ENCODE measurements at places on chromosomes 6 and 20. TPM values are rescaled to one million over a fixed set of nuclear protein-coding genes. Genes with fewer than 3 reads are reported as not detected.

DNA sequence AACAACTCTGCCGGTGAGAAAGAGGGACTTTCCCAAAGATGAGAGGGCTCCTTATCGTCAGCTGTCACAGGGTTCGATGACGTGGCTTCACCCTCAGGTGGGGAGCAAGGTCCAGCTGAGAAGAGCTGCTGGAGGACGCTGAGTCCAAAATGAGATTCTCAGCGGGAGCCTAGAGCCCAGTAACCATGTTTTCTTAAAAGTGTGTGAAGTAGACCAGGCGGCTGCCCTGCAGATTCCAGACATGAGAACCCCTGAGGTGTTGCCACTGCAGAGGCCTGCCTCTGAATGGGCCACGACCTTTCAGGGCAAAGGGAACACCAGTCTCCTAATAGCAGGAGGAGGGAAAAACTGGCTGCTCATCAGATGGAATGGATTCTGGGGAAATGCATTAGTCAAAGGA is 375.1 kb downstream of the BTBD9 start:
- DNase-seq, result no peak

- no peak for DNase-seq
These were observed 102.1 kb downstream of the FLRT3 start for GRCh38 chr20:14235355-14235754.

GRCh38 chr6:136387316-136387715 is 97.7 kb upstream of the BCLAF1 start:
- no peak for DNase-seq

- no peak for DNase-seq
These were observed 174.4 kb upstream of the NOX3 start for GRCh38 chr6:155630085-155630484.

- no peak for DNase-seq
These were observed 486.1 kb upstream of the CDH4 start for GRCh38 chr20:60765821-60766403.

DNA sequence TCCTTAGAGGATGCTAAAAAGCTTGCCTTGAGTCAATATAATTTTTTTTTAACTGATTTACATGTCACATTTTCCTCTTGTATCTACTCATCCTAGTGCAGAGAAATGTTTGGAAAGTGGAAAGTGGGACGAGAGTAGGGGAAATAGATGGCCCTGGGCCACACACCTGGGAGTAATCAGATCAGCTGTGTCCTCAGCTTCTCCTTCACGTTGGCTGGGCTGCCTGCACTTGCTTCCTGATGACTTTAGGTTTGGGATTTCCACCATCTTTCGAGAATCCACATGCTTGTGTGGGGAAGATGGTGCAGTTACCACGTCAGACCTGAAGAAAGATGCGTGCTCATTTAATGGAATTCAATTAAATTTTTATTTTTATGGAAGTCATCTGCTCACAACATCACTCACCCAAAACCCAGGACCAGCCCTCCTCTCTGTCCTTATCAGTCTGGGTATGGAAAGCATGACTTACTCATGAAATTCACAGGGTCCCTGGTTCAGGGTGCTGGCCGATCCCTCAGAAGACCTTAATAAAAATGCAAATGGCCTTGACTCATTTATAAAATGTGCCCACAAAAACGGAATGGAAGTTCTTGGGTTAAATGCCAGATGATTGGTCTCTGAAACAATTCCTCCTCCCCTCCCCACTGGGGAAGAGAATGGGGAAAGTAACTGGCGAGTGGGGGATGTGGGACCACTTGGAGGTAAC is 74.5 kb upstream of the TIAM2 start:
- DNase-seq, result no peak

DNA sequence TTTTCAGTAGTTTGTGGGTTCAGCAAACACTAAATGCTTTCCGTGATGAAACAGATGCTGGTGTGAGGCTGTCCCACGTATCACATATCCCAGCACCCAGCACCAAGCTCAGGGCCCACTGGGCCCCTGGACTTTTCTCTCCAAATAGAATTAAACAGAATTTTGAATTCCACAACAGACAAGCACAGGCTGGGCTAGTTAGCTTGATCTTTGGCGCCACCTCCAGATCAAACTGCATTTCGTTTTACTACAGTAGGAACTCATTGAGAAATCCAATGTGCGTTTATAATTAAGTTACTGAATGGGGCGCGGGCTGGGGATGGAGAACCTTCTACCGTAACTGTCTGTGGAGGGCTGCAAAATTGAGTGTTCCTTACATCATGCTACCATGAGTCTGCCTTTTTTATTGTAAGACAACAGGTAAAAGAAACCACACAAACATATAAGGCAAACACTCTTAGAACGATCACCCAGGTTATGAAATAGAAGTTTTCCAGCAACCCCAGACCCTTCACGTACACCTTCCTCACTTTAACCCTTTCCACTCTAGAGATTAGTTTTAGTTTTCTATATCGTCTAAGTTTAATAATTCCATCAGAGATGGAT is 107.8 kb downstream of the ZFP64 start:
- no peak for DNase-seq

DNA sequence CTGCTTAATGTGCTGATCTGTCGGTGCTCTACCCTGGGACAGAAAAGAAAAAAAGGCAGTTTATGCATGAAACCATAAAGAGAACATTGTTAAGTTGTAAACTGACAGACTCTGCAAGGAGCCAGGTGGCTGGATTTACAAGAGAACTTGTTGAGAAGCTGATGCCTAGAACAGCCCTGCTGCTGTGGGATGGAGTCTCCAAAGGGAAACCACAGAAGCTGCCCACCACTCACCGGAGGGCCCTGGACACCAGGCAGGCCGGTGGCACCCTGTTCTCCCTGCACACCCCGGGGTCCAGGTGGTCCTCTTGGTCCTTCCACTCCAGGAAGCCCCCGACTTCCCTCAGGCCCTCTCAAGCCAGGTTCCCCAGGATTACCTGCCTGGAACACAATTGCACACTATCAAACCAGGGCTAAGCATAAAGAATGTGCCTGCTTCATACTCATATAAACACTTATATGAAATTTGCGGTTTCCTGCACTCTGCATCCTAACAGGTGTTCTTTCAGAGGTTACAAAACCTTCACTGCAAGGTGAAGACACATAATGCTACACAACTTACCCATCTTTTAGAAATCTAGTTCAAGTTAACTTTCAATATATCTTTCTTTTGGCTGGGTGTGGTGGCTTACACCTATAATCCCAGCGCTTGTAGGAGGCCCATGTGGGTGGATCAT is 68.2 kb downstream of the COL9A1 start:
- no peak for DNase-seq

- no peak for DNase-seq
These were observed 10.1 kb downstream of the EZR start for GRCh38 chr6:158808941-158809678.

- no peak for DNase-seq
These were observed 331.6 kb downstream of the RNGTT start for GRCh38 chr6:88631830-88632229.

DNA sequence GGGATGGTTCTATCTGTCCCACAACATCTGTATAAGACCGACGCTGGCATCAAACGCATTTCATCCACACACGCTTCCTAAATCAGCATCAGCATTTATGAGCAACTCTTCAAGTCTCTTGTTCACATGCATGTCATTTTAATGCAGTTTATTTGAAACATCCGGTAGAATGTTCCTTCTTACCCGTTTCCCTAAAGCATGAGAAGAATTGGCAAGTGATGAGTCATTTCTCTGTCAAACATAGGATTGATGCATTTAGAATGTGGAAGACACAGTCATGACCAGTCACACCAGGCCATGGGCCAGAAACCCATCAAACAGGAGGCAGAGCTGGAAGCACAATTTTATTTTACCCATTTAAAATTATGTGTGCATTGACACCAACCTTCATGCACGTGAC is 122.8 kb downstream of the UST start:
- DNase-seq, result no peak

DNA sequence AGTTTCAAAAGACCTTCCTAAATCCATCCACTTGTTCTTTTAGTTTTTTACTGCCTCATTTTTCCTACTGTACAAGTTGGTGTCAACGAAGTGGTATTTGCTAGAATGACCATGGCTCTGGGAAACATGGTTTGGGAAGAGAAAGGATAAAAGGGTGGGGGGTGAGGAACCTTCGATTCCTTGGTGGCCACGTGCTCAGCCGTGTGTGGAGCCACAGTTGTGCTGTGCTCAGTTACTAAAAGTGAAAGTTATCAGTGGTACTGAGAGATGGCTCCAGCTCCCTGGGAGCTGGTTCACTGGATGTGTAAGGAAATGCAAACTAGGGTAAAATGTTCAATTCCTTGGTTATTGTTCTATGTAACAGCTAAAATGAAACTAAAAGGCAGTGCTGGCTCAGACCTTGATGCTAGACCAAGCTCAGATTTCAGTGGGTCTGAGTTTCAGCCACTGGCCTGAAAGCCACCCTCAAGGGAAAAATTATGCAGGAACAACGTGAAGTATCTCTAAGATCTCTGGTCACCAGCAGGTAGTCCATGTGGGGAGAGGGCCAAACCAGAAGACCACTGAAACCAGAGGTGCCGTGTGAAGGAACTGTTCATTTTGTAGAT is 7.4 kb upstream of the SLC22A2 start:
- DNase-seq, result no peak

DNA sequence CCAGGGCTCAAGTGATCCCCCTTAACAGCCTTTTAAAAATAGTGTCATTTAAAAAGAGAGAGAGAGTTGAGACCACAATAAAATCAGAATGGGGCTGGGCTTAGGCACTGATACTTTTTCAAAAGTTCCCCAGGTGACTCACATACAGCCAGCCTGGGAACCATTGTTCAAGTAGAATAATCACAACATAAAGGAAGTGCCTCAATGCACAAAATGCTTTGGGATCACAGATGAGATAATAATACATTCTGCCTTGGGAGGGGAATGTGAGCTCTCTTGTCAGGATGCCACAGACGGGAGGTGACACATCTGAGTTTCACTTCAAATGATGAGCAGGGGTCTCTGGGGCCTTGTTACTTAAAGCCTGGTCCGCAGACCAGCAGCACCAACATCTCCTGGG is 34.0 kb upstream of the GABRR1 start:
- no peak for DNase-seq

DNA sequence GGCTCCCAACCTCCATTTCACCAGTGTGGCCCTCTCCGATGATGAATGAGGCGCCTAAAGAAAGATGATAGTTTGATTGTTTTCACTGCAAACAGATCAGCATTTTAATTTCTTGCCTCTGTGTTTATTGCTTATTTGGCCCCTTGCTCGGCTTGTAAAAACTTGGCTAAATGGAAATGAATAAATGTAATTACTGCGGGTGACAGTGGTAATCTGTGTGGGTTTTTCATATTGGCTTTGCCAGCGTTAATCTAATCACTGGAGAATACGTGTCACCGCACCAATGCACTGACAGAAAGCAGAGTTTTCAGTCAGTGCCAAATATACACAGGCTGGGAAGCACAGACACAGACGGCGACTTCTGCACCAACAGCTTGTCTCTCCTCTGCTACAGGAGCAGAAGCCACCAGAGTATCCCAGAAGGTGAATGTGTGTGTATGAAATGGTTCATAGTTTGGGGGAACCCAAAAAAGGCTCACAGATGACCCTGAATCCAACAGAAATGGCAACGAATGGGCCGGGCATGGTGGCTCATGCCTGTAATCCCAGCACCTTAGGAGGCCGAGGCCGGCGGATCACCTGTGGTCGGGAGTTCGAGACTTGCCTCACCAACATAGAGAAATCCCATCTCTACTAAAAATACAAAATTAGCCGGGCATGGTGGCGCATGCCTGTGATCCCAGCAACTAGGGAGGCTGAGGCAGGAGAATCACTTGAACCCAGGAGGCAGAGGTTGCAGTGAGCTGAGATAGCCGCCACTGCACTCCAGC is 534.0 kb downstream of the PKHD1 start:
- DNase-seq, result no peak

GRCh38 chr20:49446808-49447207 is 35.7 kb downstream of the KCNB1 start:
- peak; percentile 91 for DNase-seq

GRCh38 chr6:154619146-154619545 is 108.7 kb upstream of the CNKSR3 start:
- no peak for DNase-seq

GRCh38 chr6:124008988-124009765 is 205.5 kb downstream of the NKAIN2 start:
- no peak for DNase-seq

GRCh38 chr6:44966449-44967092 is 361.6 kb upstream of the RUNX2 start:
- DNase-seq, result no peak

GRCh38 chr6:39572661-39573340 is 152.4 kb downstream of the KIF6 start:
- no peak for DNase-seq

- no peak for DNase-seq
These were observed 477.4 kb upstream of the HTR1E start for GRCh38 chr6:86459978-86460377.

DNA sequence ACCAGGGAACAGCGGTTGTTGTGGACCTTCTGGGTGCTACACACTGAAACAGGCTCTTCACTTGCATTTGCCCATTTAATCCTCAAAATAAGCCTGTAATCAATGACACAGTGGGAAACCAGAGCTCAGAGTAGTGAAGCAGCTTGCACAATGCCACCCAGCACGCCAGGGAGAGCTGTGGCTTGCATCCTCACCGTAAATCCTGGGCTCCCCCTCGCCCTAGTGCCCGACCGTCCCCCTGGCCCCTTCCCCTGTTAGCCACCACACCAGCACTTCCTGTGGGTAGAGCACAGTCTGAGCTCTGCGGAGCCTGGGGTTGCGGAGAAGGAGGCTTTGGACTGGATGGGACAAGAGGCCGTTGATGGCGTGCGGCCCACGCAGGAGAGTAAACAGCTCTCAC is 14.5 kb downstream of the VSTM2L start:
- DNase-seq, result no peak

The SIGLEC1 gene
- 9.5 TPM for total RNA-seq

The SULF2 gene
- 29.5 TPM for total RNA-seq

The TPBG gene
- 2.8 TPM for total RNA-seq

The CST1 gene
- total RNA-seq, result not detected

The LAMA2 gene
- 119 TPM for total RNA-seq

The DST gene
- total RNA-seq, result 243 TPM

The HUS1B gene
- not detected for total RNA-seq

The SAPCD1 gene
- 0.57 TPM for total RNA-seq

The OR12D3 gene
- total RNA-seq, result not detected

The ACSS1 gene
- total RNA-seq, result 135 TPM
